Mesenchymal stem cell (in vitro differentiated cells and primary cell): ENCODE measurements at places on chromosomes 2 and 18.

- no peak for DNase-seq
These were observed 463.1 kb upstream of the DDX18 start for GRCh38 chr2:117351396-117351795.

DNA sequence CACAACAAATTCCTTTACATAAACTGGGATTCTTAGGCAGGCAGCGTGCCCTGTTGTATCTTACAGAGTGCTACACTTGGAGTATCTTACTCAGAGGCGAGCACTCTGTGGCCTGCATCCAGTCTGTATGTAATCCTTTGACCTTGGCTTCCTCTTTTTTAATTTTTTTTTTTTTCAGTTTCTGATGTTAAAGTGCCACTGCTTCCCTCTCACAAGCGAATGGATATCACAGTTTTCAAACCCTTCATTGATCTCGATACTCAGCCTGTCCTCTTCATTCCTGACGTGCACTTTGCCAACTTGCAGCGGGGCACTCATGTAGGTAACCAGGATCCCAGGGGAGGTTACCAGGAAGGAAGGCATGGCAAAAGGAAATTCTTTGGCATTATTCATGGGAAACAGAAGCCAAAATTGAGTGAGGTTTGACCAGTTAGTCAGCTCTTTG lies 40.4 kb downstream of the GRHL1 start:
- no peak for DNase-seq

GRCh38 chr2:231816327-231817026 lies 30.2 kb downstream of the COPS7B start:
- no peak for DNase-seq

DNA sequence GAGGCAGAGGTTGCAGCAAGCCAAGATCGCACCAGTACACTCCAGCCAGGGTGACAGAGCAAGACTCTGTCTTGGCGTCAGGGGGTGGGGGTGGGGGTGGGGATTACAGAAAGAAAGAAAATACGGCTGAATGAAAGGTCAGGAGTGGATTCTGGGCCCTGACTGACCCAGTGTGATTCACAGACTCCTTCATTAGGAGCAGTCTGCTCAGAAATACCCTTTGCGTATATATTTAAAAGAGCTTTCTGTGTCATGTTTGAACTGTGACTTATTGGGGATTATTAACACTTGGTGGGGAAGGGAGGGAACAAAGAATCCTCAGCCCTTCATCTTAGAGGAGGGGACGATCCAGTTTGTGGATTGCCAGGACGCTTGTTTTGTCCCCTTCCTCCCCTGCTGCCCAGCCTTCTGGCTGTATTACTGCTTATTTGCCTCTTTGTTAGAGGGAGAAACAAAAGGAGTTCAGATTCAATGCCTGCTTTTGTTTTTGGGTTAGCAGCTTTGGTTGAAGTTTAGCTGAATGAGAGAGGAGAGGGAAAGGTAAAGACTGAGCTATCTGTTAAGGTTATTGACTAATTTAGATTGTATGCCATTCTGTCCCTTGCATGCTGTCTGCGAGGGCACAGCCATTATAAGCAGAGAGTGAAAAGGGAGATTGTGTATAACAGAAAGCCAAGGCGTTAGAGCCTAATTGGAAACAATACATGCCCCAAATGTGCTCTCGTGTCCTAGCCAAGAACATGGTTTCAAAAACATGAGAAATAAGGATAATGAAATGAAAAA lies 118.3 kb downstream of the FMNL2 start:
- no peak for DNase-seq

DNA sequence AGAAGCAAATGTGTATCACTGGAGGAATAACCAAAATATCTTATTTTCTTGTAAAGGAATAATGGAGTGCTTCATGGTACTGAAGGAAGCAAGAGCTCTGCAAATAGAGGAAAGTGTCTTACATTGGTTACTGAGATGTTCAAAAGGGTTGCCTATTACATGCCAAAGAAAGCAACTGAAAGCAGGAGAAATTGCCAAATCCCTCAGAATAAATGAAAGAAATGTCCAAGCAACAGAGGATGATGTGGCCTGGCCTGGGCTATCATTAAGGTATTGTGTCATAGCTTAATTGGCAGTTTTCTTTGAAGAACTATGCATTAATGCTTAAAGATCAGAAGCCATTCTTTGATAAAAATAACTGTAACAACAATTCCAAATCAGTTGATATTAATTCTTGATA lies 173.7 kb downstream of the RAB3GAP1 start:
- DNase-seq, result no peak

- peak; percentile 22 for DNase-seq
These were observed 366.4 kb upstream of the FSIP2 start for GRCh38 chr2:185372188-185372587.

- DNase-seq, result peak; percentile 21
These were observed 36.5 kb downstream of the COLEC12 start for GRCh38 chr18:463827-464541.

GRCh38 chr2:181781078-181781786 lies 100.9 kb upstream of the NEUROD1 start:
- no peak for DNase-seq

- DNase-seq, result no peak
These were observed 144.4 kb upstream of the FBXO11 start for GRCh38 chr2:48050711-48051110.

DNA sequence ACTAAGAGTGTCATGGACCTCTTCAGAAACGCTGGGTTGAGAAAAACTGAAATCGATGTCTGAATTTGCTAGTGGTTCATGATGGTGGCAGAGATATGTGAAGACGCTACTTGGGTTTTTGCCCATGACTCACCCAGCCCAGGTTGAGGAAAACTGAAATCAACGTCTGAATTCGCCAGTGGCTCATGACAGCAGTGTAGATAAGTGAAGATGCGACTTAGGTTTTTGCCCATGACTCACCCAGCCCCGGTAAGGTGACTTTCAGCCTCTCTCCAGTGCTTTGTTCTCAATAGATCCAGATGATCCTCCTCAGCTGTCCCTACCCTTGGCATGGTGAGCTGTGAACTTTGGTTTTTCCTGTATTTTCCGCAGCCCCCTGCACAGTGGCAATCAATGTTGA lies 105.3 kb upstream of the SIX3 start:
- no peak for DNase-seq

GRCh38 chr2:177396703-177397460 lies 4.3 kb downstream of the AGPS start:
- peak; percentile 71 for DNase-seq

DNA sequence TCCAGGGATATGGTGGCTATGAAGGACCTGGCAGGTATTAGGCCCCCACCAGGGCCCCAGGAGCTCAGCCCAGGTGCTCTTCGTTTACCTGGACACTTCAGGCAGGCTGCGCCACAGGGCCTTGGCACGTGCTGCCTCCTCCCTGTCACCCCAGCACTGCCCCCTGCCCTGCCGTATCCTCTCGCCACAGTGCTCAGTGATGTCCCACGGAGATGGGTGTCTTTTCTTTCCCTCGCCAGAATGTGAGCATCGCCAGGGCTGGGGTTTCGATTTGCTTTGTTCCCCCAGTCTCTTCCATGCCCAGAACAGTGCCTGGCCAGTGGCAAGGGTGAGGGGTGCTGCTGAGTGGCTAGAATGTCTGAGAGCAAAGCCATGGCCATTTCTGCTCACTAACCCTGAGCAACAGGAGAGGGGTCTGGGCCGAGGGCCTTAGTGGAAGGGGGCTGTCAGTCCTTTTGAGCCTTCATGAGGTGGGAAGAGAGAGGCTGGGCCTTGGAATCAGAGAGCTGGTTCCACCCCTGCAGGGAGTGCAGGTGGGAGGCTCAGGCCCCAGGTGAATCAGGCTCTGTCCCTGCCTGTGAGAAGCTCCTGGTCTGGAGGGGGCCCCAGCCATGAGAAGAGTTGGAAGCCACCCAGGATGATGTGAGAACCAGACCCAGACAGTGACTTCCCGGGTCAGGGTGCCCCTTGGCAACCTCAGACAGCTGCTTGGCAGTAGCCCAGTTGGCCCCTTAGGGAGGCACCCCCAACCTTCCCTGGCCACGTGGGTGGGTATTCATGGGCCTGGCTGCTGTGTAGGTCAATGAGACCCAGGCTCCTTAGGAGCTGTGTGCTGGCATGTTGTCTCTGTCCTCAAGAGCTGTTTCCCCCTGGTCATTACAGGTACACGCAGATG lies 129.9 kb upstream of the HS6ST1 start:
- DNase-seq, result no peak

DNA sequence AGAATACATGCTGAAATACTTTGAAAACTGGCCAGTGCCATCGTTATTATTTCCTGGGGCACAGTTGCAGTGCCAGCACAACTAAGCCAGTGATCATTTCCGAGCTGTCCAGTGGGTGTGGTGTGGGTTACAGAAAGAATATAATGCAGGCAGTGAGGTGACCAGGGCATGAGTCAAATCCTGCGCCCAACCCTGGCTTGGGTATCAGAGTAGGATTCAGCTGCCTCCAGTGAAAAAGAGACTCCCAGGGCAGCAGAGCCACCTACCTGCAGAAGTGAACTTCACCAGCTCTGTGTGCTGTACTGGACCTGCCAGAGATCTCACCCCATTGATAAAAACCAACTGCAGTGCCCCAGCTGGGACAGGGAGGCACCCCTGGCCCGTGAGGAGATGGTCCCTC lies 18.0 kb downstream of the SLC9A2 start:
- DNase-seq, result no peak

DNA sequence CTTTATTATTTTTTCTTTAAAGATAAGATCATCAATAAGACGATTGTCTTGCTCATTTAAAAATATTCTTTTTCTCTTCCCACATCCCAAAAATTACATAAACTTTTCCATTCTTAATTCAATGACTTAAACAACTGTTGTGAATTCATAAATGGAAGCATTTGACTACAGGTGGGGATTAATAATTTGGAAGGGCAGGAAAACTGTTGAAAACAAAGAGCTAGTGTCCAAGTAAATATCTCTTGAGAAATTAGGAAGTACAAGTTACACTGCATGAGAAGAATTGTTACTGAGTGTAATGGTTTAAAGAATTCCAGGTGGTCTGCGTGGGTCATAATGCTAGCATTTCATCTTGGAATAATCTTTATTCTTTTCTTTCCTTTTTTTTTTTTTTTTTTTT lies 634.8 kb upstream of the ZEB2 start:
- no peak for DNase-seq

- no peak for DNase-seq
These were observed 271.9 kb downstream of the DPP10 start for GRCh38 chr2:114714313-114714712.

GRCh38 chr2:228048838-228049490 lies 132.5 kb downstream of the SPHKAP start:
- peak; percentile 3 for DNase-seq

- peak; percentile 20 for DNase-seq
These were observed 879 bp downstream of the TMEM178A start for GRCh38 chr2:39666491-39667101.

DNA sequence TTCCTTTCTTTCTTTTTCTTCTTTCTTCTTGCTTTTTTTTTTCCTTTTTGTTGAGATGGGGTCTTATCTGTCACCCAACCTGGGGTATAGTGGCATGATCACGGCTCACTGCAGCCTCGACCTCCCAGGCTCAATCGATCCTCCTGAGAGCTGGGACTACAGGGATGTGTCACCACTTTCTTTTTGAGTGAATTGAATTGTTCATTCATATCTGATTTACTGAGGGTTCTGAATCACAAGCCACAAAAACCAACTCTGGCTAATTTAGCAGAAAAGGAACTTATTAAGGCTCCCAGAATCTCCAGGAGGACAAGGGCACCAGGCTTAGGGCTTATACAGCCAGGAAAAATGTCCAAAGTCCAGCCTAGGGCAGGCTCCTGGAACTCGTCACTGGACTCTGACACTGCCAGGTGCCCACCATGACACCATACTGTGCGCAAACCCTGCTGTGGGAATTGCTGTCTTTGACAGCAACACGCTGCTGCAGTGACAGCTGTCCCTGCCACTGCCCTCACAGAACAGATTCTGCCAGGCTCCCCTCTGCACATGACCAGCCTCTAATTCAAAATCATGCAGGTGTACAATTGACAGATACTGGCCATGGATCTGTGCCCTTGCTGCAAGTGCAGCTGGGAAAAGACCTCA lies 42.9 kb upstream of the EML6 start:
- DNase-seq, result no peak

DNA sequence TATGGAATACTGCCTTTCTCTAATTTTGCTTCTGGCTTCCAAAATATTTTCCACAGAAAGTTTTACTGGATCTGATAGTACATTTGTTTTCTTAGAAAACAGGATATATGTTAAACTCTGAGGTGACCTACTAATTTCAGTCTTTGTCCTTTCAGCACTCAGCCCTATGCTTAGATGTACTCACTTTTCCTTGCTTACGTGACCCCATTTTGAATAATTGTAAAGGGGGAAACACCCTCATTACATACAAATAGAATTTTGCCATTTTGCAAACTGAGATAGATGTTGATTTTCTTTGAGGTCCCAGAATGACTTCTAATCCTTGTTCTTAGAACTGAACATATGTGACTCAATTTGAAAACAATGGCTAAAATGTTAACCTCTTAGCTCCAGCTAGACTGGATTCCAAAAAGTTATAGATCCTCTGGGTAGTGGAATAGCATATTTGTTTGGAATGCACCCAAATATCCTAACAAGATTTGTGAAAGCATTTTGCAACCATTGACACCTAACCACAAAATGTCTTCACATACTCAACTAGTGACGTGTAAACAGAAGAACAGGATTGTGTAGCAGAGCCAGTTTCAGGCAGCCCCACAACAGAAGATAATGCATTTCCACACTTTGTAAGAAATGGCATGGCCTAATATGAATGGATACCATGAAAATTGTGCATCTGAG lies 44.8 kb upstream of the EHBP1 start:
- peak; percentile 86 for DNase-seq

DNA sequence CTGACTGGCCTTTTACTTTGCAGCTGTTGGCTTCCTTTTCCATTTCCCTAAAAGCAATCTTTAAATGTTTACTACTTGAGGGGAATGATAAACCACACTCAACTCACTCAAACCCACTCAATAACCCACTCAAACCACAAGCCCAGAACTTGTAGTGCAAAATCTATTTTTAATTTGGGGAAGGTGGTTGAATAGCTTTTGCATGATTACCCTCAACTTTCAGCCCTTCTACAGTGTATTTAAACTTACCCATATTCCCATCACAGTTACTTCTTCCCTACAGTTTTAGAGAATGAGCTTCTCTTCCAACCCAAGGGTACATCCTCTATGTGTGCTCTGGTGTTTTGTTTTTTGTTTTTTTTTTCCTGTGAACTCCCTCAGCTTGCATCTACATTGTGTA lies 636.1 kb downstream of the TDRD15 start:
- no peak for DNase-seq

- no peak for DNase-seq
These were observed 40.2 kb upstream of the STAT4 start for GRCh38 chr2:191190861-191191552.

DNA sequence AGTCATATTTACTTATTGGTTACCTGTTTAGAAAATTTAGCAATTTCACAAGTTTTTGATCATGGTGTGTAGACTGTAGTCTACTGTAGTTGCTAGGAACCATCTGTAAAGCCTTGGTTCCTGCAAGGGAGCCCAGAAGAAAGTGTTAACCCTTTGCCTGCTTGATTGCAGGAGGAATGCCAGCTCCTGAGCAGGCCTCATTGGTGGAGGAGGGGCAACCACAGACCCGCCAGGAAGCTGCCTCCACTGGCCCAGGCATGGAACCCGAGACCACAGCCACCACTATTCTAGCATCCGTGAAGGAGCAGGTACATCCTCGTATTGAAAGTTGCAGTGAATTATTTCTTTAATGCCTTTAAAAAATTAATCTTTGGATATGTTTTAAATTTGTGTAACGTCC lies 76.3 kb downstream of the PKP4 start:
- DNase-seq, result no peak
